Stimulated activated CD4-positive, alpha-beta T cell treated with anti-CD3 and anti-CD28 coated beads, Interleukin-4, amount 100 ng/mL, for 48 hours (primary cell): ENCODE measurements at places on chromosomes 7 and 10.

- no peak for DNase-seq
These were observed 18.6 kb downstream of the KCP start for GRCh38 chr7:128891942-128892269.

DNA sequence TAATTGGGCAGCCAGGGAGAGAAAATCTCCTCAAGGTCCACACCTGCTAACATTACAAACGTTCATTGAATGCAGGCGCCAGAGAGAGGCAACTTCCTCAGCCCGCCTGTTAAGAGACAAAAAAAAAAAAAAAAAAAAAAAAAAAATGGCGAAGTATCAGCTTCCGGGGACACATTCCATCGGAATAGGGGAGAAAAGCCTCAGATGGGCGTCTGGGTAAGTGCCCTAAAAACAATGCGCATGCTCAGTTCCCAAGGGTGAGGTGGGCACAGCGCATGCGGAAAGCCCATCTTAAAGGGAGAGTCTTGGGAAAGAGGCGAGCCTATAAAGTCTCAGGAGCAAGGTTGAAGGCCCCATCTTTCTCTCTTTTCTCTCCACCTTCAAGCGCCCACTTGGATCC is 1139.7 kb upstream of the CELF2 start:
- DNase-seq = no peak

- no peak for DNase-seq
These were observed 549.4 kb downstream of the SORCS1 start for GRCh38 chr10:106615081-106615480.

DNA sequence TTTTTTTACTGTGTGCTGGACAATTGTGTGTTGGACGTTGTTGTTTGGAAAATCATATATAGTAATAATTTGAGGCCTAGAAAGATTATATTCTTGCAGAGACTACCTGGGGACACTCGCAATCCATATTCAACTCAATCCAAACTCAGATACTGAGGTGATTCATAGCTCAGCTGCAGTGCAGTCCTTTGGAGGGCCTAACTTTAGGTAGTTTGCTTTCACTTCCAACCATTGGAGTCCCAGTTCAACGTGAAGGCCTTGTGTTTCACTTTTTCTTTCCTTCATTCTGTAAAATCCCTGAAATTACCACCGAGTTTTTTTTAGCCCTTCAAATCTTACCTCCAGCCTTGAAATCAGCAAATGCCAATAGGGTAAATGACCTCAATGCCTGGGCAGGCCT is 32.3 kb downstream of the ATRNL1 start:
- DNase-seq = no peak

DNA sequence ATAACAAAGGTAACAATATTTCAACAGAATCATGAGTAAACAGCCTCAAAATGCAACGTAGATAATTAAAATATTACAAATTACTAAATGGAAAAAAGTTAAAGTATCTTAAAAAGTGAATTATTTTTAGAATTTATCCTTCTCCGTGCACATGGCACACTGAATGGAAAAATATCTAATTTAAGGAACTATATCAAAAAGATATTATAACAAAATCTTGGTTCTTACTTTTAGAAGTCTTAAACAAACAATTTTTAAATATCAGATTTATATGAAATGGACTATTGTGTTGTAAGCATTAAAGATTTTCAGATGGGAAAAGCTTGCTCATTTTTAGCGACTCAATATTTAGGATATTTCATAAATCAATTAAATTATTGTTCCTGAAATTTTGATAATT is 72.0 kb downstream of the AGMO start:
- DNase-seq = no peak

DNA sequence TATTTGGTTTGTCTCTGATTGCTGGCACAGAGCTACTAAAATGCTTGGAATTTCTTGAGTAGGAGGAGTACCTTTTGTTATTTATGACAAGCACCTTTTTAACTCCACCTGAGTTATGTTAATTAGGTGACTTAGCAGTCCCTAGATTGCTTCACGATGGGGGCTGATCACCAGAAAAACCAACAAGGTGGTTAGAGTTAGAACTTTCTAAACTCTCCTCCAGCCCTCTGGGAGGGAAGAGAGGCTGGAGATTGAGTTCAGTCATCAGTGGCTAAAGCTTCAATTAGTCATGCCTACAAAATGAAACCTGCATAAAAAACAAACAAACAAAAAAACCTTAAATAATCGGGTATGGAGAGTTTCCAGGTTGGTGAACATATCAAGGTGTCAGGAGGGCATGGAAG is 23.6 kb upstream of the ING3 start:
- DNase-seq = no peak

DNA sequence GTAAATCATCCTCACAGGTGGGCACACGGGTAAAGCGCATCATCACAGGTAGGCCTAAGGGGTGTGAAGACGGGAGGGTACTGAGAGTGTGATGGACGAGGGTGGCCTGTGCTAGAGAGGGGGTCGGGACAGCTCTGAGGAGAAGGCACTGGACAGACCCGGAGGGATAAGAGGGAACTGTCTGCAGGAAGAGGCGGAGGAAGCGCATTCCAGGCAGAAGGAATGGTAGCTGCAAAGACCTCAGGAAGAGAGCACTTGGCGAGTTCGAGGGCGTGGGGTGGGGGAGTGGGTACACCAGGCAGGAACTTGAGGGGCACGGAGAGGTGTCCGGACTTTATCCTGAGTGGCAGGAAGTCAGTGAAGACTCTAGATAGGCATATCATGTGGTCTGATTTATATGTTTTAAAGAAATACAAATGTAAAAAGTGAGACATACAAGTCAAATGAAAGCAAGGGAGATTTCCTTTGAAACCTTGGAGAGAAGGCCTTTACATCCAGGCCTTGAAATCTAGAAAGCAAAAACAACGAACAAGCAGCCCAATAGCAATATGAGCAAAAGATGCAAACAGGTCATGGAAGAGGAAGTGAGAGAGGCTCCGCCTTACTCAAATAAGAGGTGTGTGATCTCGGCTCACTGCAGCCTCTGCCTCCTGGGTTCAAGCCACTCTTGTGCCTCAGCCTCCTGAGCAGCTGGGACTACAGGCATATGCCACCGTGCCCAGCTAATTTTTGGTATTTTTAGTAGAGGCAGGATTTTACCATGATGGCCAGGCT is 3.6 kb downstream of the LHPP start:
- no peak for DNase-seq

- no peak for DNase-seq
These were observed 424.6 kb upstream of the SORCS1 start for GRCh38 chr10:107589081-107589480.

GRCh38 chr7:30750683-30751650 is 968 bp upstream of the INMT start:
- no peak for DNase-seq
